ENCODE measurements at places on chromosomes 6 and 20. TPM values are rescaled to one million over a fixed set of nuclear protein-coding genes. Genes with fewer than 3 reads are reported as not detected.
A peak's percentile ranks its signal among the peaks of the same experiment; 100 is the strongest.

- no peak for DNase-seq
Observed at GRCh38 chr20:19277381-19277780, 64.9 kb downstream of the SLC24A3 start.

The HRH3 gene
- not detected for total RNA-seq

DNA sequence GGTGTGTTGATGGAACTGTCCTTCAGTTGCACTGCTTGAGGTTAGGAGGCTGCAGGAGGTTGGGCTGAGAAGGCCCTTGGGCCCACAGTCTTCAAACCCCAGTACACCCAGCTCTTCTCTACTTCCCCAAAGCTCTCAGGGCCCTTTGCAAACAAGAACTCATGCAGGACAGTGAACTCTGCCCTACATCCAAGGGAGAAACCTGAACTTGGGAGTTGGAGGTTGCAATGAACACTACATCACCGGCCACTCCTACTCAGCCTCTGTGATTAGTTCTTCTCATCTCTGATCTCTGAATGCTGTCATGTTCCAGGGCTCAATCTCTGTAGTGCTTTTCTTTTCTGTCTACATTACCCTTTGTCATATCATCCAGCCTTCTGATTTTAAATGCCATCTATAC is 148.5 kb upstream of the PDE7B start:
- DNase-seq: no peak

The NKAPL gene
- not detected for total RNA-seq

The PNLDC1 gene
- 0.35 TPM for total RNA-seq

The CARMIL1 gene
- total RNA-seq: 1.3 TPM

The CDH22 gene
- not detected for total RNA-seq

DNA sequence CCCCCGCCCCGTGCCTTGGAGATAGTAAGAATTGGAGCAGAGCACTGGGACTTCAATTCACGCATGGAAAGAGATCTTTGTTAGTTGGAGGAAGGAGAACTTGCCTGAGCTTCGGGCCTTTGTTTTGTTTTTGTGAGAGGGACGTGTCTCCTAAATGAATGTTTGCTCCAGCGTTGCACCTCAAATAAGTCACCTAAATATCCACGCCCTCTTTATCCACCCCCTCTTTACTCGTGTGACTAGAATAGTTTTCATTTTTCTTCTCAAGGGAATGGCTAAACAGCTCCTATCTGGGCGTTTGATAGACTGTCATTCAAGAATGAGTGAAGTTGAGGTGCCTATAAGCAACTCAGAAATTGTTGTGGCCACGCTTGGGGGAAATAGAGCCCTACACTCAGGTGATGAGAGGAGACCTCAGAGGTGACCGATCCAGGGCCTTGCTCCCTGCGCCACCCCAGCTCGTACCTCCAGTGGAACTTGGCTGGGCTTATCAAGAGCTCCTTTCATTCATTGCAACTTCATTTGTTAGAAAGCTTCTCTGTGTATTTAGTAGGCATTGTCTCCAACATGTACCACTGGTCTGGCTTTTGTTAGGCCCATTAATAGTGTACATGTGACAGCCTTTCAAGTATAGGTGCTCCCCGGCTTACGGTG is 861 bp downstream of the PCMTD2 start:
- DNase-seq: no peak

The LRRC1 gene
- 4.1 TPM for total RNA-seq

DNA sequence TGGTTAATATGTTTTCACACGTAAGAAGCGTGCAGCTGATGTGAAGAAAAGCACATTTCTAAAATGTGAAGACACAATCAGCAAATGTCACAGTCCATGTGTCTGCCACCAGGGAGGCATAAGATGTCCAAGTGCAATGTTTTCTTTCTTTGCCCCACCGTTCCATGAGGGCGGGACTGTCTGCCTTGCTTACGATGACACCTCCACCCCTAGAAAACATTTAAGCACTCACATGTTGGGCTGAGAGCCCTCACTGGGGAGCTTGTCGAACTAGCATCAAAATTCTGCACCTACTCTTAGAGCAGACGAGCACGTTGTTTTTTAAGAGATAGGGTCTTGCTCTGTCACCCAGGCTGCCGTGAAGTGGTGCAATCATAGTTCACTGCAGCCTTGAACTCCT is 57.6 kb downstream of the PSMG4 start:
- no peak for DNase-seq

DNA sequence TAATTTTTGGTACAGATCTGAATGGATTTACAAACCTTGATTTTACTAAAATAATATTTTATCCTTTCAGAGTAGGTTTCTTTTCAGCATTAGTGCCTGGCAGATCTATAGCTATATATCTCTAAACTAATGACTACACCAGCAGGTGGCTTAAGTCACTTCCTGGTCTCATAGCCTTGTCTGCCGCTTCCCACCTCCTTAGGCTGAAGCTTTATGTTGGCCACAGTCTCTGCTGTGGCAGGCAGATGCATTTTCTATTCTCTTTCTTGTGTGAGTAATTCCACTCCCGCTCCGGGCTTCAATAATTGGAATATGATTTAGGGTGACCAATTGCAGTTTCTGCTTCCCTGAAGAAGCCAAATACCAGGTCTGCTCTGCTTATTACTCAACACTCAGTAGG is 226.8 kb upstream of the HS3ST5 start:
- DNase-seq: no peak

DNA sequence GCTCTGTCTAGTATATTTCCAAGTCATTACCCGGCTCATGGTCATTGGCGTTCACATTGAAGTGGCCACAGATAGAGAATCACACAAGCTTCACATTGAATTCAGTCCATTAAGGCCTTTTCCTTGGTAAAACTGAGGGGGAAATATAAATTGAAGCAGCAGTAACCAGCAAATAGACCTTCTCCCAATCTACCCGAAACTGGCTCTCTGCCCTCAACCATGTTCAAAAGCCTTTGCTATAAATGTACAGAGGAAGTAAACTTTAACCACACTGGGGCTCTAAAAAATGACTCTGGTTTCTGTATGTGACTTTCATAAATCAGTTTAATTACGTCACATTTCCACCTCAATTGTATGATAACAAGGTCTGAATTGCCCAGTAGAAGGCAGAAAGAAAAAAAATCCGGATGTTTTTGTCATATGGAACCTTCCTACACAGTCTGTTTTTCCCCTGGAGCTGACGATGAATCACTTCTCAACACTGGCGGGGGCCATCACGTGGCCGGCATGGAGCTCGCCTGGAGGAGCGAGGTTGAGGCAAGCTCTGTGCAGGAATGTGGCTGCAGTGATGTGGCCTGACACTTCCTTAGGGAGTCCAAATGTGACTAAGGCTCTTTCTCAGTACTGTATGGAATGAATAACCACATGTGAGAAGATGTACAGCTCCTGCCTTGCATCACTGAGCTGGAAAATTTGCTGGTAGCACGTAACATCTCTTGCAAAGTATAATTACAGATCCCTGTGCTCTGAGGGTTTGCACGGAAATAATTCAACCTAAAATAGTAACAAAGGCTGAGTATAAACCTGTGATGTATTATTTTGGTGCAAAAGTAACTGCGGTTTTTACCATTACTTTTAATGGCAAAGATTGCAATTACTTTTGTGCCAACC is 58.6 kb upstream of the SNX9 start:
- DNase-seq: peak; percentile 84

DNA sequence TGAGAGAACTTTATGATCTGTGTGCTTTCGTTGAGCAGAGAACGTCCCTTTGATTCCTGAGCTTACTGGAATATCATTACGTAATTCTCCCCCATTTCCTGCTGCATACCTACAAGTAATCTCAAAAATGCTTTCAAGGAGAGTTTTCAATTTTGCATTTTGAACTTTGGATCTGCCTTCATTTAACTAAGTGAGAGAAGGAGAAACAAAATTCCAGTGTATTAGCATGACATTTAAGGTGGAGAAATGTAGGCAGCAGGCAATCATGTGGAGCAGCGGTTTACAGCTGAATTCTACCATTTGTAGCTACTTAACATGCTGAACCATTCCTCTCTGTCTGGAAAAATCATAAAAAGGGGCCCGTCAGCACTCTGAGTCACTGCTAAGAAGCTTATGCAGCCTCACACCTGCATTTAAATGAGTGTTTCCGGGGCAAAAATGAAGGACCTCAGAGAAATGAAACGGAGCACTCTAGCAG is 451.5 kb downstream of the PLCB1 start:
- DNase-seq: no peak

The PRRT1 gene
- total RNA-seq: 0.13 TPM
